ENCODE measurements at places on chromosomes 1 and 21.

GRCh38 chr1:54227091-54227602 lies 27.2 kb downstream of the MRPL37 start:
- peak; percentile 95 for DNase-seq

DNA sequence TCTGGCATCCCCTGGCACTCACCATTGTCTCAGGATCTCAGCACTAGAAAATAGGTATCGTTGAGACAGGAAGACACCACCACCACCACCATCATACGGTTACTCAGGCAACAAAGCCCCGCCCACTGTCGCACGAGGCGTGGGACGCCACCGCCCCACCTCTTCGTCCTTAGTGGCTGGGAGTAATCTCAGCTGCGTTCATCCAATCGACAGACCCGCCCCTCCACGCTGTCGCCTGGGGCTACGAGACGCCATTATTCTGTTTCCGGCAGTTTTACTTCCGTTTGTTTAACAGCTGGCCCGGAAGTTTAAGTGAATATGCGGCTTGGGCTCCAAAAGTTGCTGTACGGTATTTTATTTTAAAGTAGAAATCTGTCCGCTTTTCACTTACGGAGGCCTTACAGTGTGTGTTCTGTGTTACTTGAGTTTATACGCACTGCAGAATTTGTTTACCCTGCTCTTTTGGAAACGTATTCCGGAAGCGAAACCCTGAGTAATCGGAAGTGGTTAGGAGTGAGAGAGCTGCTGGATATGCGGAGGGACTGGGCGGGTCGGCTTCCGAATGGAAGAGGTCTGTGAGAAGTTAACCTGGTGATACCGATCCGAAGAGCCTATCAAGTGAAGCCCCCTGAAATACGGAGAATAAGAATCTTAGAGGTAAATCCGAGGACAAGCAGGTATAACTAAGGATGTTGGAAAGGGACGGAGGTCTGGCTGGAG lies at the start of the genes BLZF1 and NME7:
TSS of gene BLZF1 (plus strand) at position 510 of the 720 bp plus-strand sequence. CDS start 1,328 bp downstream, outside the sequence.
TSS of gene NME7 (minus strand) at position 112 of the 720 bp plus-strand sequence. CDS start at position 25, 87 bp downstream.
- peak; percentile 35 for DNase-seq

DNA sequence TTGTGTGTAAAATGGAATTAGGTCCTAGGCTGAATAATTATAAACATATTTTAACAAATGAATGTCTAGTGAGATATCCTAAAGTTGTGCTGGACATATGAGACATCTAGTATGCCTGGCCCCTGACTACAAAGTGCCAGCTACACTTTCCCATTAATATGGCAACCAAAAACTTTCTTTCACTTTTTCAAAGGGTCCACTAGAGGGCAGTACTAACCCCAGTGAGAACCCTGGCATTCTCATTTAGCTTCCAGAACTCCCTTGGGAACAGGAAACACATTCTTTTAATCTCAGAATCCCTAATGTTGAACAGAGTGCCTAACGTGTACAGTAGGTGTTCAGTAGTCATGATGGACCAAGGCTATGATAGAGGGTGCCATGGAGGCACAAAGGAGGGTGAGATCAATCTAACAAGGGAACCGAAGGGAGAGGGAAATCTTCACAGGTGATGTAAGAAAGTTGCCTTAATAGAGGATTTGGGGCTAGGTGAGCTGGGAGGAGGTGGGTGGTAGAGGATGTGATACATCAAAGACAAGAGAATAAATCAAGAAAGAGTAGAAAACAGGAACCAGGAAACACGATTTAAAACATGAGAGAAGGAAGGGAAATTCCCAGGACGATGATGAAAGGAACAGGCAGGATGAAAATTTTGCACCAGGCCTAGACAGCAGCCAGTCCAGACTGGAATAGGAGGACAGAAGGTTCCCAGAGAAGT lies 41.6 kb downstream of the NSL1 start:
- peak; percentile 41 for DNase-seq

DNA sequence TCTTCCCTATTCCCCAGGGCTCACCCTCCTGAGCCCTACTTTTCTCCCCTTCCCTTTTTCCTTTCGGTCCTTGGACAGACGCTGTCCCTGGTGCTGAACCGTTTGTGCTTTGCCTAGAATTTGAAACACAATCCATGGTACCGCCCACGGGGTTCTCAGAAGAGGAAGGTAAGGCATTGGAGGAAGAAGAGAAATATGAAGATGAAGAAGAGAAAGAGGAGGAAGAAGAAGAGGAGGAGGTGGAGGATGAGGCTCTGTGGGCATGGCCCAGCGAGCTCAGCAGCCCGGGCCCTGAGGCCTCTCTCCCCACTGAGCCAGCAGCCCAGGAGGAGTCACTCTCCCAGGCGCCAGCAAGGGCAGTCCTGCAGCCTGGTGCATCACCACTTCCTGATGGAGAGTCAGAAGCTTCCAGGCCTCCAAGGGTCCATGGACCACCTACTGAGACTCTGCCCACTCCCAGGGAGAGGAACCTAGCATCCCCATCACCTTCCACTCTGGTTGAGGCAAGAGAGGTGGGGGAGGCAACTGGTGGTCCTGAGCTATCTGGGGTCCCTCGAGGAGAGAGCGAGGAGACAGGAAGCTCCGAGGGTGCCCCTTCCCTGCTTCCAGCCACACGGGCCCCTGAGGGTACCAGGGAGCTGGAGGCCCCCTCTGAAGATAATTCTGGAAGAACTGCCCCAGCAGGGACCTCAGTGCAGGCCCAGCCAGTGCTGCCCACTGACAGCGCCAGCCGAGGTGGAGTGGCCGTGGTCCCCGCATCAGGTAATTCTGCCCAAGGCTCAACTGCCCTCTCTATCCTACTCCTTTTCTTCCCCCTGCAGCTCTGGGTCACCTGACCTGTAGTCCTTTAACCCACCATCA lies 10.4 kb downstream of the BCAN start:
- no peak for DNase-seq

DNA sequence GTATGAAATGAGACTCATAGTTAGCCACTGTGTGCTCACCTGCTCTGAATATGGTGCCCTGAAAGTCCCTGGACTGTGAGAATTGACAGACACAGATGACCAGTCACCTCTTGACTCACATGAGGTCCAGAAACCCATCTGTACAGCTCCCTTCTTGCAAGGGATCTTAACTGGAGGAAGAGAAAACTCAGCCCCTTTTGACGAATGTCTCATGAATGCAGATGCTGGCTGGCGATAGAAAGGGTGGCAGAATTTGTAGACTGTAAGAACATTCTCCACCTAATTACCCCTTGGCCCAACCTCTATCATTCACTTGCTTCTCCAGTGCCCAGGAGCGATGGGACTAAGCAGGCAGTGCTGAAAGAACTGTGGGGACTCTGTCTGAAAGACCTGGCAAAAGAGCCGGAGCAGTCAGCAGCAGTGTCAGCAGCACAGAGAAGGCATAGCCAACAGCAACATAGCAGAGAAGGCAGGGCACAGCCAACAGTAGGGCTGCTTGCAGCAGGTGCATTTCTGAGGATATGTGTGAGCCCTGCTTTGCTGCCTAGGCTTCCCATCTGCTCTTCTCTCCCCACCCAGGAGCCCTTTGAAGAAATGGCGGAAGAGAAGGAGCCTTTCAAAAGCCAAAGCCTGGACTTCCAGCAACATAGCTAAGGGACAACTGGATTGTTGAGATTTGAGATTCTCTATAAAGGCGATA lies 25.8 kb upstream of the IFNGR2 start:
- no peak for DNase-seq

All from H54 (cell line).